Stimulated activated CD8-positive, alpha-beta memory T cell treated with anti-CD3 and anti-CD28 coated beads, Interleukin-2, amount 100 ng/mL, for 48 hours (primary cell): ENCODE measurements at places on chromosomes 3 and 15.

- no peak for DNase-seq
These were observed 46.1 kb downstream of the AKAP13 start for GRCh38 chr15:85426481-85426880.

DNA sequence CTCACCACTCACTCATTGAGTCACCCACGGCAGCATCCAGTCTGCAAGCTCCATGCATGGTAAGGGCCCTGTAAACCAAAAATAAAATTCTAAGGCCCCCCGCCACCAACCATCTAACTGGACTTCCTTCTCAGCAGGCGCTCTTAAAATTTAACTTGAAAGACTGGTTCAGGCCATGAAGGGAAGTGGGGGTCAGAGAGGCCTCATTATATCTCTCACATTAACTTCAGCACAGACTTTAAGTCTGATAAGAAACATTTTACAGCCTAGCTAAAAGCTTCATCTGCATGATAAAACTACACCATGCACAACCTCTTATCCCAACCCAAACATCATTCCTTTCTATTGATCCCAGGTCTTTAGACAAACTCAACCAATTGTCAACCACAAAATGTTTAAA lies 38.5 kb downstream of the FBLN2 start:
- no peak for DNase-seq

DNA sequence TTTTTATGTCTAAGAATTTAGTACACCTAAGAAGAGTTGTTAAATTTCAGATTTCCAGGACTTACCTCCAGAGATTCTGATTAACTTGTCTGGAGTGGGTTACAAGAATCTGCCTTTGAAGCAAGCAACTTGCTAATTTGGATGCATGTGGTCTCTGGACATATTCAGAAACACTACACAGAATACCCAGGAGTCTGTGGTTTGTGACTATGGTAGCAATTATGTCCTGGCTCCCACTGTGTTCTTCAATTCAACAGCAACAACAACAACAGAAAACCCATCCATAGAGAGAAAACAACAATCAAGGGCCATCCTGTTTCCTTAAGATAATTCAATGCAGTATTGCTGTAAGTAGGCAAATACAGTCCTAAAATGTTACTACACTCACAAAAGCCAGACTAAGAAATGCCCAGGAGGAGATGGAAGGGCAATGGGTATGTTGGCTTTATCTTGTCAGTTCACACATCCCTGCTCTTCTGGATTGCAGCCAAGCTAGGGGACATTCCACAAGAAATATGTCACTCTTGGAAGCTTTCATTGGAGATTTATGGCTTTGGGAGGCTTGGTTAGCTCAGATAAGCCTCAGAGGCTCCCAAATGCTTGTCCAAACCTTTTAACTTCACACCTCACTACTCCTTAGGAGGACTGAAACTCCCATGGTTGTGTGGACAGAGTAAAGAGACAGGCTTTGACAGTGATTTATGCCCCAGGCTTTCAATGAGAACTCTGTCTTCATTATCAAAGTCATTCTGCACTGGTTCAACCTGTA lies 99.4 kb upstream of the MRPL3 start:
- no peak for DNase-seq

- DNase-seq = no peak
These were observed 90.1 kb downstream of the FNDC3B start for GRCh38 chr3:172129498-172129849.

GRCh38 chr3:54836871-54837270 lies 91.0 kb downstream of the LRTM1 start:
- no peak for DNase-seq

GRCh38 chr15:72201391-72201921 lies 3.9 kb upstream of the GRAMD2A start:
- no peak for DNase-seq

DNA sequence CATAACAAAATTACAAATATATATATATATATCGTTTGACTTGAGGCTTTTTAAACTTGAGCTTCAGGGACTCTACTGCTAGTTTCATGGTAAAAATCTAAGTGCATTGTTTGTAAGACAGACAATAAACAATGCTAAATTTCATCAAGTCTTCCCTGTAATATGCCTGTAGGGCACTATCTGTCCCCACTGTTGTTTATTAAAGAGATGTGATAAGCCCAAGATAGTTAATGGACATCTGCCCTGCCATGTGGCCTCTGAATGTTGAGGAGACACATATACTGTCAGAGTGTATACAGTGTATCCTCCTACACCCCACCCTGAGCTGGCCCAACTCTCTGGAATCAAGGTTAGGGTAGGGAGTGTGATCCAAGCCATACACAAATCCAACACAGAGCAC lies 15.1 kb upstream of the EIF1B start:
- no peak for DNase-seq

DNA sequence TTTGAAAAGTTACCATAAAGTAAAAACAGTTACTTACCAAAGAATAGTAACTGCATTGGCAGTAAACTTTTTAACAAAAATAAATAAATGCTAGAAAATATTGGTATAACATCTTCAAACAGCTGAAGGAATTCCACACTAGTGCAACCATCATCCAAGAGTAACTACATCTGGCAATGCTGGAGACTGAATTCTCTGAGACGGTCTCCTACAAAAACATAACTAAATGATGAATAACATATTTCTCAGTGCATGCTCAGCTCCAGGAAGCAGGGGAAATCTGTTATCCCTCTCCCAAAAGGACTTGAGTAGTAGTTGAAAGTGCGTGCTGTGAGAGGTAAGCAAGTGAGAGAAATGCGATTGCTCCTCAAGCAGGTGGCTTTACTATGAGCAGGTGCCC lies 526.8 kb upstream of the CCDC54 start:
- DNase-seq = no peak

- no peak for DNase-seq
These were observed 6.2 kb downstream of the P2RY1 start for GRCh38 chr3:152841131-152841530.

- no peak for DNase-seq
These were observed 92.0 kb downstream of the IGSF11 start for GRCh38 chr3:118942671-118943070.
